DMS79 treated with DMSO at 0.1 percent for 48 hours (cell line): ENCODE measurements at places on chromosomes 2 and 18.

DNA sequence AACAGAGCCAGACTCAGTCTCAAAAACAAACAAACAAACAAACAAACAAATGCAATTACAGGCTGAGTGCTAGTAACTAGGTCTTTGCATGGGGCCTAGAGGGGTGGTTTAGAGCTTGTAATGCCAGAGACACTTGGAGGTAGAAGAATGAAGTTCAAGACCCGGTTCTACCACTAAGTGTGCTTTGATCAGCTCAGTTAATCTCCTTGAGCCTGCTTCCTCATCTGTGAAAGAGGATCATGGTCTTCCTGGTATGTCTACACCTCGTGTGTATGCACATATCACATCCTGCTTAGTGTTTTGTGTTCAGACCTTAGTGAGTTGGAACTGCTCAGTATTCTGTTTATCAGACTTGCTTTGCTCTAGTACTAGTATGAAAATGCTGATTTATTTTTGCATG is 4.8 kb upstream of the ATP6V1C2 start:
- DNase-seq, result no peak

- DNase-seq, result no peak
Observed at GRCh38 chr2:189927823-189928222, 134.7 kb downstream of the MSTN start.

- no peak for DNase-seq
Observed at GRCh38 chr2:187167491-187167890, 280.6 kb downstream of the CALCRL start.

- DNase-seq, result peak; percentile 37
Observed at GRCh38 chr2:63364866-63365265, 223.4 kb downstream of the WDPCP start.

- no peak for DNase-seq
Observed at GRCh38 chr2:135525786-135526185, 5.2 kb downstream of the ZRANB3 start.

DNA sequence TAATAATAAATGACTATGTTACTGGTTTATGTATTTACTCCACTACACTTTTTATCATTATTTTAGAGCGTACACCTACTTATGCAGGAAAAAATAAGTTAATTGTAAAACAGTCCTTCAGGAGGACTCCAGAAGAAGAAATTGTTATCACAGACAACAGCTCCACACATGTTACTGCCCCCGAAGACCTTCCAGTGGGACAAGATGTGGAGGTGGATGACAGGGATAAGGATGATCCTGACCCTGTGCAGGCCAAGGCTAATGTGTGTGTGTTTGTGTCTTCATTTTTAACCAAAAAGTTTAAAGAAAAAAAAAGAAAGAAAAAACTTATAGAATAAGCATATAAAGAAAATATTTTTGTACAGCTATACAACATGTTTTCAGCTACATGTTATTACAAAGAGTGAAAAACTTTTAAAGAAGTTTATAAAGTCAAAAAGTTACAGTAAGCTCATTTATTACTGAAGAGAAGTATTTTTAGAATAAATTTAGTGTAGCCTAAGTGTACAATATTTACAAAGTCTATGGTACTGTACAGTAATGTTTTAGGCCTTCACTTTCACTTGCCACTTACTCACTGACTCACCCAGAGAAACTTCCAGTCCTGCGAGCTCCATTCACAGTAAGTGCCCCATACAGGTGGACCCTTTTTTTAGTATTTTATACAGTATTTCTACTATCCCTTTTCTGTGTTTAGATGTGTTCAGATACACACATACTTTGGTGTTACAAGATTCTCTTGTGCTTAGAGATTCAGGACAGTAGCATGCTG is 7.5 kb downstream of the TGFBRAP1 start:
- DNase-seq, result no peak

DNA sequence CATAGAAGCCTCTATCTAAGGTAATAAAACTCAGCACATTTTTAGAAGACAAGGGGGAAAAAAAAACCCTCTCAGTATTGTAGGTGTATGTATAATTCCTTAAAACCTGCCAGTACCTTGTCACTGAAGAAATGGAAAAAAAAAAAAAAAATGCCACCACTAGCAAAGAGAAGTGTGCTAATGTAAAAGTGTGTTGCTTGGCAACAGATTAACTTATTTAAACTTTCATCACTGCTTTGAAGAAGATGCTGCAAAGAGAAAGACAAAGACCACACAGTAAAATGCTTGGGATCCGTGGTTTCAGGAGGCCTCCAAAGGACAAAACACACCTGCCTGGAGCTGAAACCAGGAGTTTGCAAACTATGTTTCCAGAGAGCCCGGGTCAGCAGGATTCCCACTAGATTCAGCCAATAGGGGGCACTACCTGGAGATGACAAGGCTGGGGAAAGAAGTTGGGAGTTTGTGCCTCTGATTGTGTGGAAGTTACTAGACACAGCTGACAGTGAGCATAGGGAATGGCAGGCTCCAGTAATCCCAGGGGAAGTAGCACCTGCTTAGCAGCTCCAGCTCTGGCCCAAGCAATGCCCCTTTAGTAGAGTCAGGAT is 169.1 kb upstream of the TRIB2 start:
- no peak for DNase-seq

DNA sequence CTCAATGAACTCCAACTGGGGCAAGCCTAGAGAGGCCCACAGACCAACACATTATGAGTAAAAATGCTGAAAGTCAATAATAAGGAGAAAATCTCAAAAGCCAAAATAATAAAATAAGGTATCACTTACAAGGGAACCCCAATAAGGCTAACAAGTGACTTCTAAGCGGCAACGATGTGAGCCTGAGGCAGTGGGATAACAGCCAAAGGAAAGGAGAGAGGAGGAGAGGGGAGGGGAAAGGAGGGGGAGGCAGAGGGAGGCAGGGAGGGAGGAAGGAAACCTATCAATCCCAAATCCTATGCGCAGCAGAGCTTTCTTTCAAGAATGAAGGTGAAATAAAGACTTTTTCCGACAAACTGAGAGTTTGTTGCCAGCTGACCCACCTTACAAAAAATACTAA is 6.0 kb upstream of the NFATC1 start:
- no peak for DNase-seq

- no peak for DNase-seq
Observed at GRCh38 chr2:7510353-7510752, 593.1 kb downstream of the RNF144A start.

- peak; percentile 9 for DNase-seq
Observed at GRCh38 chr2:28695245-28695647, 56.4 kb upstream of the PPP1CB start.

DNA sequence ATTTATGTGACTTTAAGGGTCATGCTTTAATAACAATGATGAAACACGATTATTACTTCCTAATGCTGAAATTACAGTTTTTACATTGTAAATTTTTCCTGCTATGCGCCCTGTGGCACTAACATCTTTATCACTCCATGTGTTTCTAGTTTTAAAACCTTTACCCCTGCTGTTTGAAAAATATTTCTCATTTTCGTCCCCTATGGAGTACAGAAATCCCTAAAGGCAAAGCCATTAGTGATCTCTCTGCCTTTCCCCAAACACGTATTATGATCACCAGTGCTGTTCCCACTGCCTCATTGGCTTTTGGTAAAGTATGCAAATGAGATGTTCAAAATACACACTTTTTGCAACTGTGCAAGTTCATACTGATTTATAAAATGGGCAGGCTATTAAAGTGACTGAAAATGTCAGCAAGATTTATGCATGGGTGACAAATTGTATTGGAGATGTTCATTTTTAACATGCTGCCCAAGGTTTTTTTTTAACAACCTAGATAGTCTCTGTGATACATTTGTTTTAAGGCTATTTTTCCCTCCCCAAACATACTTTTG is 1468.2 kb upstream of the ACVR2A start:
- DNase-seq, result no peak
